ENCODE measurements at places on chromosomes 13 and 19.

DNA sequence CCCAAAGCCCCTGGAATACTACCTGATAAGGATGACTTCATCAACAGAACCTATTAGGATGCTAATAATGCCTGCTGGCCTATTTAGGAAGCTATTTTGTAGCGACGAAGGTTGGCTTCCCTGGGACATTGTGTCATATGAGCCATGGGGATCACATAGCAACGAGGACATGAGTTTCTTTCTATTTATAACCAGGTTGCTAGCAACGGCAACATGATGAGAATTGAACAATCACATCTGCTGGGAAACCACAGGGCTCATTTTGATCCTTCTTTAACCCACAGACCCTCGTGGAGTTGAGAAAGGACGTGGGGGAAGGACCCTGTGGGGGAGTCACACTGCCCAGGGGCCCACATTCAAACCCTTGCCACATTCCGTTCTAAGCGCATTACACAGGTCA lies 172.2 kb downstream of the COL4A1 start:
- no peak for DNase-seq

DNA sequence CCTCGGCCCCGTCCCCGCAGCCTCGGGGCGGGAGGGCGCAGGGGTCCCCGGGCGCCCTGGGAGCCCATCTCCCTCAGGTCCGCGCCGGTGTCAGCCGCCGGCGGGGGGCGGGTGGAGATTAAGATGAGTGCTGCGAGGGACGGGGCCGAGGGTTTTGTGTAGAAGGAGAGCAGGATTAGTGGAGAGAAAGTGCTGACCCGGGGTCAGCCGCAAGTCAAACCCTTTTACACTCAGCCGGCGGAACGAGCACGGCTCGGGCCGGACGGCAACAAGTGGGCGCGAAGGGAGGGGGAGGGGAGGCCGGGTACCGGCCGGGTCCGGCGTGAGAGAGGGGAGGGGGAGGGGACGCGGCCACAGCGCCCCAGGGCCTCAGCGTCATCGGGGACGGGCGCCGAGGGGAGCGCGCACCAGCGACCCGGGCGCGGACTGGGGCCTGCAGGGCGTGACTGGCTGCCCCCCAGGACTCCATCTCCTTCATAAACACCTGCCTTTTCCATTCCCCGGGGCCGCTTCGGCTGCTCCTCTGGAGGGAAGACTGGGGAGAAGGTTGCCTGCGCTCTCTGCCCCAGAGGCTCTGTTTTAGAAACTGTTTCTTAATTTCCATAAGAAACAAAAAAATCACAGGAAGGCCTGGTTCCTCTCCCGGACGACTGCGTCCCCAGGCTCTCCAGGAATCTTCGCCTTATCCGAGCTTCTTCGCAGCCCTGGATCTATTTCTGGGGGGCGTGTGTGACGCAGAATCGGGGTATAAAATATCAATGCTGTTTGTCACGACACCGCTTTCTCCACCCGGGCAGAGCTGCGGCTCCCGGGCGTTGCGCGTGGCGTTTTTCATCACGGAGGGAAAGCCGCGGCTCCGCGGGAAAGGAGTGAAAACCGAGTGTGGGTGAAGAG lies 6.5 kb downstream of the SOX1 start:
- DNase-seq = no peak

DNA sequence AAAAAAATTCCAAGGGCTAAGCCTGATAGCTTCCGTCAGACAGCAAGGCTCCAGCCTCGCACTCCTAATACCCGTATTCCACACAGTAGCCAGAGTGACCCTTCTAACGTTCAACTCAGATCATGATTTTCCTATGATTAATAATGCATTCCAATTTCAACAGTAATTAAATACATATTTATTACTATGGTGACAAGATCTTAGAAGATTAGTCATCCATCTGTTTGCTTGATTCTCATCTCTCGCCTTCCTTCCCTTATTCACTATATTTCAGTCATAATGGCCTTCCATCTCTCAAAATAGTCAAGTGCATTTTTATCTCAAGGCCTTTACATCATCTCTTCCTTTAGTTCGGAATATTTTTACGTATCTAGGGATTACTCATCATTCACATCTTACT lies 621.2 kb upstream of the SPRY2 start:
- DNase-seq = no peak

GRCh38 chr13:22161871-22162270 lies 491.0 kb downstream of the FGF9 start:
- DNase-seq = no peak

GRCh38 chr13:95644601-95645052 lies at the start of gene DZIP1:
DZIP1 (minus strand) TSS chr13:95644706; CDS start chr13:95642029, 2,677 bp downstream.
- no peak for DNase-seq

GRCh38 chr13:73945871-73946270 lies 188.3 kb downstream of the KLF12 start:
- DNase-seq = no peak

DNA sequence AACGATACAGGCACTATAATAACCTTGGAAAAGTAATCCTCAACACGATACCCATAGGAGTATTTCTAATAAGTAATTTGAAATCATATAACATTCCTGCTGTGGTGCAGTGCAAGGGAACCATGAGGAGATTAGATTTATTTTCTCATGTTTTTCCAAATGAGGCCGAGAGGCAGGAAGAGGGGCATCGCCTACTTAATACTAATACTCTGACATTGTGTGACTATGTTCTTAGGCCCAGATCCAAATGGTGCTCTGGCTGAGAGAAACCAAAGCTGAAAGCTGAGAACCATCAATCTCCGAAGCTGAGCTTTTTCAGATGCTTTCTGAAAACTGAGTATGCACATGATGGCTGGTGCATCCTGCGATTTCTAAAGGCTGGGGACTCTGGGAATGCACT lies 248.0 kb upstream of the MAB21L1 start:
- DNase-seq = no peak

GRCh38 chr19:51726049-51726448 lies 2.3 kb upstream of the HAS1 start:
- no peak for DNase-seq

Measured in stimulated activated CD8-positive, alpha-beta memory T cell treated with anti-CD3 and anti-CD28 coated beads, Interleukin-15, amount 100 ng/mL, for 48 hours (primary cell).